ENCODE measurements at places on chromosomes 5 and 9.

DNA sequence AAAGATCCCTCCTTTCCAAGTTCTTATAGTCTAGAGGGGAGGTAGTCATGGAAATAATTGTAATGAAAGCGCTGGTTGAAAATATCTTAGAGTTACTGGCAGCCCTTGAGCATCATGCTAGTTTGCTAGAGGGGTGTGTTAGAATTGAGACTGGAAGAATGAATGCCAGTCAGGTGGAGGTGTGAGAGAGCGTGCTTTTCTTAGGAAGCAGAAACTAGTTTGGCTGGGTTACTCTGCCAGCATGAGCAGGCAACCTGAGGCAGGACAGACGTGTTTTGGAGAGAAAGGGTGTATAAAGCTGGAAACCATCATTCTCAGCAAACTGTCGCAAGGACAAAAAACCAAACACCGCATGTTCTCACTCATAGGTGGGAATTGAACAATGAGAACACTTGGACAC, 43.6 kb upstream of the DHFR start:
- no peak for DNase-seq

DNA sequence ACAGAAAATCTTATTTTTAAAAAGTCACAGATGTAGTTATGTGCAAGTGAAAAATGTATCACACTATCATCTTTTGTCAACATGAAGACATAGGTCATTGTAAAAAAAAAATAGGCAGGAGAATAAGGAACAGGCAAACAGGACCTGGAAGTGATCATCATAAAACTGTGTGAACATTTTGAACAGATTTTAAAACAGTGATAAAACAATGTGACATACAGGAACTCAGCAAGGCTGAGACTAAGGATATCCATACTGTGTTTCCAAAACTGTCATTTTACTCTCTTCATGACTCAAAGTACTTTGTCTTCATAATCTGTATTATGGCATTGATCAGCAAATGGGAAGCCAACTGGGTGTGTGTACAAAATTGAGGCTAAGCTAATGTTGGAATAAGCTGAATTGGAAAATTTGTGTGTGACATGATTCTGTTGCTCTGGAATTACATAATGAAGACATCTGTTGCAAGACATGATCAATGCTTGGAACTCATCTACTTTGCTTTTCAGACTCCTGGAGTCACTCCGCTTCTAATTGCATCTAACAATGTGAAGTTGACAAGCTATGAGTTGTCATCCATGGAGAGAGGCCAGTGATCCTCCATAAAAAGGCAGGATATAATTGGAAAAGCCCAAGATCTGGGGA, 978.7 kb upstream of the NUDT12 start:
- no peak for DNase-seq

DNA sequence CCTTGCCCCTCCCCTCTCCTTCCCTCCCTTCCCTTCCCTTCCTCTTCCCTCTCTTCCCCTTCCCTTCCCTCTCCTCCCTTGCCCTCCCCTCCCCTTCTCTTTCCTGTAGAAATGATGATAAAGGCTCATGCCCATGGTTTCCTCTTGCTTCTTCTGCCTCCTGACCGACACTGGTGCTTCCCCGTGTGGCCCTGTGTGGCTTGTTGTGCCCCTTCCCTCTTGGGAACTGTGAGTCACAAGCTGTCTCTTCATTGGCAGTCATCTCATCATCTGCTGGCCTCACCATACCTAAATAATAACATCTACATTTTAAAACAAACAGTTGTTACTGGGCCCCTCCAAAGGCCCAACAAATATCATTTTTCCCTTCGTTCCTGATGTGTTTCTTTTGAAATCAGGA, 11.7 kb upstream of the CARNMT1 start:
- no peak for DNase-seq

- DNase-seq: no peak
Observed at GRCh38 chr5:115243412-115243811, 19.3 kb downstream of the PGGT1B start.

DNA sequence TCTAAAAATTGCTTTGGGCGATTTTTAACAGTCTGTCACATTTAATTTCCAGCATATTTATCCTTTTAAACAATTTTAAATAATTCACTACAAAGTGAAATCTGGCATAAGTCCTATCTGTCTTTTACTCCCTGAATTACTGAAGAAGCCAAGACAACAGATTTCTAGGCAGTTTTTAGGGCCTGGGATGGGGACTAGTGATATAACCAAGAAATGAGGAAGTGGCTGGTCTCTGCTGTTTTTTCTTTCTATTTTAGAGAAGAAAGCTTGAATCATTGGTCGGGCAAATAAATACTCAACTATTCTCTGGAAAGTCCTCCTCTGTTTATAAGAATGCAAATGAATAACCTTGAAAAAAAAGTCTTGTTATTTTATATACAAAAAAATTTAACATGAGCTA, 79.7 kb upstream of the SSBP2 start:
- DNase-seq: no peak

DNA sequence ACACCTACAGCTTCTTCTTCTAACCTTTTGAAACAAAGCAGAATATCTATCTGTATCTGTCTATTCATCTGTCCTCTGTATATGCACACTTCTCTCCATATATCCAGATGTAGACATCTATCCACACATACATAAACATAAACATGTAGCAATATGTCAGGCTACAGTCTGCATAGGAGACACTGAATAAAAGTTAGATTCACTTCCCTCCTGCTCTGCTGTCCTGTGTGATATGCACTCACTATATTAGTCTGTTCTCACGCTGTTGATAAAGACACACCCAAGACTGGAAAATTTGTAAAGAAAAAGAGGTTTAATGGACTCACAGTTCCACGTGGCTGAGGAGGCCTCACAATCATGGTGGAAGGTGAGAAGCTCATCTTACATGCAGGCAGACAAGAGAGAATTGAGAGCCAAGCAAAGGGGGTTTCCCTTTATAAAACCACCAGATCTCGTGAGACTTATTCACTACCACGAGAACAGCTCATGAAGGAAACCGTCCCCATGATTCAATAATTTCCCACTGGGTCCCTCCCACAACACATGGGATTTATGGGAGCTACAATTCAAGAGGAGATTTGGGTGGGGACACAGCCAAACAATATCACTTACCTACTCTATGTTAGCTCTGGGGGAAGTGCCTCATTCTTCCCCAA, 24.1 kb downstream of the RANBP3L start:
- no peak for DNase-seq

DNA sequence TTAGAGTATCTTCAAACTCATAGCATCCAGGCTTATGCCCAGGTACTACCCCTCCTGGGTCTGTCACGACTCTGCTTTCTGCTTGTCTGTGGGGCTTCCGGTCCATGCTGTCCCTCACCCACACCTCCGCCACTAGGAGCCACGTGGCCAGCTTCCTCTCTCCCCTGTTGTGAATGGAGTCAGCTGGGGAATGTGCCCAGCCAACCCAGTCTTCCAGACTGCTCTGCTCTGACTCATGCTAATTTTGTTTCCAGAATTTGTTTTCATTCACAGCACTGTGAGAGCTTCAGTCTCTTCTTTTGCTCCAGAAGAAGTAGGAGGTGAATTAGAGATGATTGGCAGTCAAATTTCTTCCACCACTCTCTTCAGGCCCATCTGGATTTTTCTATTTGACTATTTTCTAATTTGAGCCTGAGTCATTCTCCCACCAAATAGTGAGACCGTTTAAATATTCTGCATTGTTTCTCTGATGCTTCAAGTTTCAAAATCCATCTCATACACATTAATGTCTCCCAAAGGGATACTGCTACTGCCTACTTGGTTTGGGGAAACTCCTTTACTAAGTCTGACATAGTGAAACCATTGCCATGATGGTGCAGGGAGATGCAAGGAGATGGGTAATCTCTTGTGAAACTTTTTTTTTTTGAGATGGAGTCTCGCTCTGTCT, 424.1 kb upstream of the KIF2A start:
- DNase-seq: no peak

- DNase-seq: no peak
Observed at GRCh38 chr5:158589939-158590338, 509.8 kb downstream of the EBF1 start.

- DNase-seq: no peak
Observed at GRCh38 chr5:57816108-57816507, 333.5 kb upstream of the ACTBL2 start.

DNA sequence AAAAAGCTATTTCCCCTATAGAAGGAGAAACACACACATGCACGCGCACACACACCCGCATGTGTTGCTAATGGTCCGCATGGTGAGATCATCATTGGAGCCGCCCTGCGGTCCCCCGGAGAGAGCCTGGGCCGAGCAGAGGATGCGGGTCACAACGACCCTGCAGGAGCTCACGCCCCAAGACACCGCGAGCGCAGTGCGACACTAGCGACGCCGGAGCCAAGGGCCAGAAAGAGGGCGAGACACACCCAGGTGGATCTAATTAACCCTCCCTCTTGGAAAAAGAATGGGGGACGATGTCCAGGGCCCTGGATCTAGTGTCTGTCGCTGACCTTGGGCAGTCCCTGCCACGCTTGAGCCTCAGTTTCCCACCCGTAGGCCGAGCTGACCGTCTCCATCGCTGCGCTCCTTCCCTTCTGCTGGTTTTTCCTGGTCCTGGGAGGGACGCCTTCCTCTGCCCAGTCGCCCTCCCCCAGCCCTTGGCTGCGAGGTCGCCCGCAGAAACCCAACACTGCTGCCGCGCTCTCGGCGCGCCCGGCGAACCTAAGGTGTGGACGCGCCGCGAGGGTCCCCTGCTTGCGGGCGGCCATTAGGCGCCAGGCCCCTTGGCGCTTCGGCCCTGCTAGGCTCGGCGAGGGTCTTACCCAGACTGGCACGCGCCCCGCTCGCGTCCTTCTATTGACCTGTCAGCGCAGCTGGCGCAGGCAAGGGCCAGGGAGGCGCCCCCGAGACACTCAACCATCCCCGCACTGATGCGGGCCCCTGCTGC, 47.5 kb upstream of the RNF20 start:
- peak; percentile 26 for DNase-seq

GRCh38 chr9:31776471-31776870, 608.0 kb upstream of the ACO1 start:
- DNase-seq: no peak

GRCh38 chr5:175025077-175025476, 300.7 kb downstream of the MSX2 start:
- no peak for DNase-seq

DNA sequence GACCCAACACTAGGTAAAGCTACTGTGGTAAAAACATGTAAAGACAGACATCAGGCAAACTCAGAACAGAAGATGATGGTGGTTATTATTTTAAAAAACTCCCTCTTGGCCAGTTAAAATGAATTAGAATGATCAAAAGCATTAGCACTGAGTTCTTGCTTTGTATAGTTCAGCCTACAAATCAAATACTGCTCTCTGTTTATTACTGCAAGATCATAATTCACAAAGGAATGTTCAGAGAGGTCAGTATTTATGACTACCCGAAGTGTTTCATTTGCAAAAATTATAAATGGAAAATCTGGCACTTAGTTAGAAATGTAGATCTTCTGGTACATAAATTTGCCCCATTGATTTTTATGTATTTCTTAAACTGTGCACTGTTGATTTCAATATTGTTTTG, 140.3 kb upstream of the PPP2R2B start:
- no peak for DNase-seq

DNA sequence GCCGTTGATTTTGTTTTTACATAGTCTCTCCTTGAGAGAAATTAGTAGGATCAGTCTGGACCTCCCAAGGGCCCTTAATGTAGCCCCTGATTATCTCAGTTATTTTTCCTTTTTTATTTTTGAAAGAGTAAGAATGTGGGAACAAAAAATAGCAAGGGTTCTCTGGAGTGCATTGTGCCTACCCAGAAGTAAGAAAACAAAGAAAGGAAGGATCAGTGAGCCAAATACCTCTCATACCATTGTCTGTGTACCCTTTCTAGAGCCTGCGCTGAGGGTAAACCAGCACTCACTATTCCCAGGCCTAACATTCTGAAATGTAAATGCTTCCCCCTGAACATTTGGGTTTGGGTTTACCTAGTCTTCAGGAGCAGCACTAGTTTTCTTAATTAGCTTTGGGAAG, 213.0 kb upstream of the TARS1 start:
- DNase-seq: no peak

GRCh38 chr9:85647571-85647970, 94.2 kb downstream of the AGTPBP1 start:
- DNase-seq: no peak

GRCh38 chr5:7872517-7873130, 3.7 kb downstream of the MTRR start:
- no peak for DNase-seq

DNA sequence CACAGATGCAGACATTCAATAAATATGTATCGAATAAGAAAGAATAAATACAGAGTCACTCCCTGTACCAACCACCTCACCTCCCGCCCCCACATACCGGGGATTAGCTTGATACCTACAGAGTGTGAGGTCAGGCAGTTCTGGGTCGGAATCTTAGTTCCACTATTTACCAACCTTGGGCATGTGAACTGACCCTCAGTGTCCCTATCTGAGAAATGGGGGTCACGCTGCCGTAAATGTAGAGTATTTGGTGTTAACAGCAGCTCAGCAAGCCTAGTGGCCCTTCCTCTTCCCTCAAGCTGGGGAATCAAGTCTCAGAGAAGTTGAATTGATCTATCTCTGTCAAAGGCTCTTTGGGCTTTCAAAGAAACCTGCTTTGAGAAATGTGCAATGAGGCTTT, 25.4 kb downstream of the CCNJL start:
- DNase-seq: no peak

DNA sequence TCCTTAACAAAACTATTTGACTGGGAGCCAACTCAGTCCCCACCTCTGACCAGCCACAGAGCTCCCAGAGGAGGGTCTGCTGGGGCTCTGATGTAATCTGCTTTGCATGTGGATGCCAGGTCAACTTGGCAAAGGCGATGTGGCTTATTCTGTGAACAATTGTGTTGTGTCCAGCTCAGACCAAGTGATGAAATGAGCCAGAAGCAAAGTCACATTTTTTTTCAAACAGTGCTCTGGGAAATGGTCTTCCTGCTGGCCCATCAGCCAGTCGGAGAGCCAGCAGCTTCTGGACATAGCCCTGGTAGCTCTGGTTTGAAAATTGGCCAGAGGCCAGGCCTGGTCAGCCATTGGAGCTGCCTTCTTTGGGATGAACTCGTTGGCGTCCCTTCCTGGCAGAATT, 86.5 kb downstream of the ANGPTL2 start:
- no peak for DNase-seq

- no peak for DNase-seq
Observed at GRCh38 chr5:177276886-177277285, 26.6 kb downstream of the RAB24 start.

- no peak for DNase-seq
Observed at GRCh38 chr9:124450931-124451661, 845 bp downstream of the ADGRD2 start.

GRCh38 chr9:88458716-88459465, 70.6 kb downstream of the SPIN1 start:
- no peak for DNase-seq

DNA sequence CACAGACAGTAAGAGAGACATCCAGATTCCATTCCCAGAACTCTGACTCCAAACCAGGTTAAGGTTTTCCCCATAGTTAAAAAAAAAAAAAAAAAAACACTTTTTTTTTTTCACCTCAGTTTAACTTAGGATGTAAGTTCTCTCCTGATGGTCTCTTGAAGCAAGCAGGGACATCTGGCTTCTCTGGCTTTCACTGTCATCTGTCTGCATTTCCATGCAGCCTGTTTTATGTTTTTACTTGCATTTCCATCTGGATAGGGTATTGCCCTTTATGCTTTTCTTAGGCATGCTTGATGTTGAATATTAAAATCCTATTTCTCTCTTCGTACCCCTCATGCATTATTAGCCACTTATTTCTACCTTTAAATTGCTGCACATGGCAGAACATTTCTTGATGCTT, 135.3 kb upstream of the WWC1 start:
- no peak for DNase-seq

GRCh38 chr9:126154869-126155268, 171.8 kb upstream of the MVB12B start:
- DNase-seq: no peak

Data from progenitor cell of endocrine pancreas (in vitro differentiated cells).